OCI-LY7 (cell line): ENCODE measurements at places on chromosomes 3 and 15.

DNA sequence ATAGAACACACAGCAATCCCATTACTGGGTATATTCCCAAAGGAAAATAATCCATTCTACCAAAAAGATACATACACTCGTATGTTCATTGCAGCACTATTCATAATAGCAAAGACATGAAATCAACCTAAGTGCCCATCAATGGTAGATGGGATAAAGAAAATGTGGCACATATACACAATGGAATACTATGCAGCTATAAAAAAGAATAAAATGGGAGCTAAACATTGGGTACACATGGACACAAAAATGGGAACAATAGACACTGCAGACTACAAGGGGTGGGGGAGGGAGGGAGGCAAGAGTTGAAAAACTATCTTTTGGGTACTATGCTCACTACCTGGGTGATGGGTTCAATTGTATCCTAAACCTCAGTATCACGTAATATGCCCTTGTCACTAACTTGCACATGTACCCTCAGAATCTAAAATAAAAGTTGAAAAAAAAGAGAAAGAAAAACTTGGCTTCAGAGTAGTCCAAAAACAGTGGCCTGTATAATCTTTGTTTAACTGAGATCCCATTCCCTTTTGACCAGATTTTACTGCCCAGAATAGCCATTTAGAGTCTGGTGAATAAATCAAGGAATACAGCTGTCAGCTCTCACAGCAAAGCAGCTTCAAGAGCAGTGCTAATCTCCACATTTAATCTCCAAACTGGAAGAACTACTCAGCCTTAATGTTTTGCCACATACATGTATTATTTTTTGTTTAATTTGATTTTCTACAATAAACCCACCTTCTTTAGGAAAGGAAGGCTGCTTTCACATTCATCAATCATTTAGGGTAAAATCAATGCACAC is 54.5 kb upstream of the XRN1 start:
- no peak for DNase-seq

GRCh38 chr3:89571298-89571697 is 463.9 kb downstream of the EPHA3 start:
- no peak for DNase-seq

DNA sequence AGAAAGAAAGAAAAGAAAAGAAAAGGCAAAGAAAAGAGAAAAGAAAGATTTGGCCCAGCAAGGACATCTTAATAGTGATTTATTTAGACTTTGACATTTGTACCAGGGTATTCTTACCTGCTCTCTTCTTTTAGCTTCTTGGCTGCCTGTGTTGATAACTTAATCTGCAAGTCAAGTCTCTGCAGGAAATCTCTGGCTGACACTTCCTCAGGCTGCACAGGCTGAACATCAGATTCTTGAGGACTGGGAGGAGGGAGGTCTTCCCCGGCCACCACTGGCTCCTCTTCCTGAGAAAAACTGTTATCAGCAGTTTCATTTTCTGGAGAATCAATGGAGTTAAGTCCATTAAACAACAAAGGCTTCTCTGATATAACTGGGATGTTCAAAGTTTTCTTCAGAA is 12.8 kb downstream of the LYSMD2 start:
- DNase-seq, result no peak

DNA sequence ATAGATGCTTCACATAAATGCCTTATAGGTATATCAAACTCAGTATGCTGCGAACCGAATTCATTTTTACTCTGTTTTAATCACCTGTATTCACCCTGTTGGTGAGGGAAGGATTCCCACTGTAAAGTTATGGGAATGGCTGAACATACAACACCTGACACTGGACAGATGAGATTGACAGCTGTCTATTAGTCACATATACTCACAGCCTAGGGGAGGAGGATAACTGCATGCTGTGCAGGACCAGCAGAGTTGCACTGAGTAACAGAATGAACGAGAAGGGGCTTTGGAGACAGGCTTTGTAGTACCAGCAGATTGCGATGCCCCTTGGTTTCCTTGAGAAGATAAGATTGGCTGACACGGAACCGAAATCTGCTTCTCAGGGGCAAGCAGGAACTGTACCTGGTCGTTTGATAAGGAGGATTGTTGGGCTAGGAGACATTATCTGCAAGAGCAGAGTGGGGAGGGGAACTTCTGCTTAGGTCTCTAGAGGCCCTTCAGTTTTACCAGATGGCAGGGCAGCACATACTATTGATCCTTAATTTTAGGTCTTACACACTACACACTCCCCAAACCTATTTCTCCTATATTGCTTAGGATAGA is 43.5 kb upstream of the SLC22A13 start:
- DNase-seq, result no peak

DNA sequence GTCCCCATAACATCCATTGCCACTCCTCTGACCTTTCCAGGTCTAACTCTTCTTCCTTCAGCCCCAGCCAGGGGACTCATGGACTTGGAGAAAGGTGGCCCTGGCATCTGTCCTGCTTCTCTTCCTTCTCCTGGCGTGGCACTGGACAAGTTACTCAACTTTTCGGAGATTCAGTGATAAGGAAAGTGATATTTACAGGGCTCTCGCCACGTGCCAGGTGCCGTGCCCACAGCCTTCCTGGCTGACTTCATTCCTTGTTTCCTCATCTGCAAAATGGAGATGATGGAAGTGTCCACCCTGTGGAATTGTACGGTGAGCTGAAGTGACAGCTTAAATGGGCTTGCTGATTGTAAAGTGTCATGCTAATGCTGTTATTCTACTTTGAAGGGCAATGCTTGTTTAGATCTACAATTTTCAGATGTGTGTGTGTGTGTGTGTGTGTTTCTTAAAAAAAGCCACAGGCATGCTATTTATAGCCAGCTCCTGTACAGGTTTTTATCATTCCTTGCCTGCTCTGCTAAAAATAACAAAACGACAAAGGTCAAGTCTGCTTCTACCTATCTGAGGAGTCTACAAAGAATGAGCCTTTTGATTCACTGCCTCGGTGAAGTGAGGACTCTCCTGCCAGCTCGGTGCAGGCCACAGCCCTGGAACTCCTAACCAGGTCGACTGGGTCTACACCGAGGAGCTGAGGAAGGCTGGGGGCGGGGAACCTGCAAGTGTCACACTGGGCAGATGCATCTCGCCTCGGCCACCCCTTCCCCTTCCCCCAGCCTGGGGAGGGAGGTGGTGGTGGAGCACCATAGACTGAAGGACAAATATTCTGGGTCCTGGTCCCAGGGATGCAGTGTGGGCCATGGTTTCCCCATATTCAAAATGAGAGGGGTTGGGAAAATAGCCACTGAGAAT is 11.4 kb upstream of the ATP2B2 start:
- DNase-seq, result no peak

GRCh38 chr15:40340740-40341400 is at the start of gene CCDC9B:
TSS of gene CCDC9B (minus strand) at chr15:40340939. CDS start at chr15:40340819, 120 bp downstream.
- no peak for DNase-seq

DNA sequence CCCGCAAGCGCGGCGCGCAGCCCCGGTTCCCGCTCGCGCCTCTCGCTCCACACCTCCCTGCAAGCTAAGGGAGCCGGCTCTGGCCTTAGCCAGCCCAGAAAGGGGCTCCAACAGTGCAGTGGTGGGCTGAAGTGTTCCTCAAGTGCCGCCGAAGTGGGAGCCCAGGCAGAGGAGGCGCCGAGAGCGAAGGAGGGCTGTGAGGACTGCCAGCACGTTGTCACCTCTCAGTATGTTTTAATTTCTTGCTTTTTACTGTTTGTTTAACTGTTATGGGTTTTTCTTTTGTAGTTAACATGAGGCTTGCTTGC is 1525.7 kb downstream of the SI start:
- no peak for DNase-seq

- no peak for DNase-seq
Observed at GRCh38 chr15:76169911-76170800, 110.4 kb downstream of the TMEM266 start.

GRCh38 chr3:40129981-40130380 is 179.5 kb upstream of the EIF1B start:
- no peak for DNase-seq

- DNase-seq, result peak; percentile 11
Observed at GRCh38 chr15:89003865-89004725, 84.2 kb upstream of the ABHD2 start.

- DNase-seq, result no peak
Observed at GRCh38 chr3:156378871-156379270, 176.0 kb downstream of the SSR3 start.

- no peak for DNase-seq
Observed at GRCh38 chr15:51736069-51736468, 1.4 kb downstream of the LYSMD2 start.

DNA sequence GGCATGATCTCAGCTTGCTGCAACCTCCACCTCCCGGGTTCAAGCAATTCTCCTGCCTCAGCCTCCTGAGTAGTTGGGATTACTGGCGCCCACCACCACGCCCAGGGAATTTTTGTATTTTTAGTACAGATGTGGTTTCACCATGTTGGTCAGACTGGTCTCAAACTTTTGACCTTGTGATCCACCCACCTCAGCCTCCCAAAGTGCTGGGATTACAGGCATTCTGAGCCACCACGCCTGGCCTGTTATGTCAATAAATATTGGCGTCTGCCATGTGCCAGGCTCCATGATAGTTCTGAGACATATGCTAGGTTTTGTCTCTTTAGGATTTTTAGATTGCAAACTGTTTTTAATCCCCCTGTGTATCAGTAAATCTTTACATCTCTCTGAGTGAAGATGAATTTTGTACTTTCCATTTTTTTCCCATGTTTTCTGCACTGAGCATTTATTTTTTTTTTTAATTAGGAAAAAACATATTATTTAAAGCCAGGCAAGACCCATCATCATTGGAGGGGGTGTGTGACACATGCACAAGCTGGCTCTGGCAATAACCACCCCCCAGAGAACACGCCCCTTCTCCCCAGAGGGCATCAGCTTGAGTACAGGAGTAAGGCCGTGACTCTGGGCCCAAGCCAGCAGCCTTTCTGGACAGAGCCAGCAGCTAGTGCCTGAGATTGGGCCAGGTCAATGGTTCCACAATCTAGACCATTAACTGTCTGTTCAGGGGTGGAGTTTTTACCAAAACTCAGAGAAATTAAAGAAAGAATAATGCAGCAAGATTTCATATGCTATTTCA is 51.0 kb upstream of the ATP1B3 start:
- DNase-seq, result no peak

DNA sequence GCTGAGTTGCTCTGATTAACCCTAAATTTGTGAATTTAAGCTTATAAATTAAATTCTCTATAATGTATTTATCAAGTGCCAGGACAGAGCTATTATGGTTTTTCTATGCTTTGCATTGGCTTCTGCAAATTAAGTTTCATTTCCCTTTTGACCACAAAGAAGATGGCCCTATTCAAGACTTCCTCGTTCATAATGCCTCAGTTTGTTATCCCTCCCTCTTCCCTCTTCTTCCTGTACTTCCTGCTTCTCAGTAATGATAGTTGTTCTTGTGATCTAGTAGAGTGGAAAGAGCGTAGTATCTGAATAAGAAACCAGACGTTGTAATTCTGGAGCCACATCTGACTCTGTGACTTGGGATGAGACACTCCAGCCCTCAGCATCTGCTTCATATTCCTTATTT is 118.7 kb downstream of the CACNA1D start:
- DNase-seq, result peak; percentile 11

- peak; percentile 76 for DNase-seq
Observed at GRCh38 chr15:45200799-45201556, 13.2 kb upstream of the SHF start.

DNA sequence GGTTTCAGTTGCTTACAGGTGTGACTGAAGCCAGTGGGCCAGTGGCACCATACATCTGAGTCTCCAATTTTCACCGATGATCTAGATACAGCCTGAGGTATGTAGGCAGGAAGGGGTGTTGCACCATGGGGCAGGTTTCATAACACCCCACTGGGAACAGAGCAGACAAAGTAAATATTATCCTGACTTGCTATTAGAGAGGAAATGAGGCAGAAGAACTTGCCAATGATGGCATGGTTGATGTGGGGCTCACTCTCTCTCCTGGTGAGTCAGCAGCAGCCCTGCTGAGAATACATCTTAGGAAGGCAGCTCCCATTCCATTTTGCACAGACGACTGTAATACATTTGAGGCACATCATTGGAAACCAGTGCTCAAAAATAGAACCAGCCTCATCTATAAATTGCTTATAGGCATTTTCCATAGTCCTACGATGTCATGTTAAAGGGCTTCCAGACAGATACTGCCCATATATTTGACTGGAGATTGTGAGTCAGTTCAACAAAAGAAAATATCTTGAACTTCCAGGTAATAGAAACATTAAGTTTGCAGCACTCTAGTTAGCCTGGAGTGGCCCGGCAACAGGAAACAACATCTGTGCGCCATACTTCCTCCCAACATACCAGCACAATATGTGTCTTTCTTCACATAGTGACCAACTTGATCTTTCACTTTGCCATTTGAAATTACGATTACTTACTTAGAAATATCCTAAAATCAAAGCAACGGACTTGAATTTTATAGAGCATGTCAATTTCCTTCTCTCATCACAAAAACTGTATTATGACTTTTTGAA is 175.5 kb downstream of the NECTIN3 start:
- DNase-seq, result no peak

DNA sequence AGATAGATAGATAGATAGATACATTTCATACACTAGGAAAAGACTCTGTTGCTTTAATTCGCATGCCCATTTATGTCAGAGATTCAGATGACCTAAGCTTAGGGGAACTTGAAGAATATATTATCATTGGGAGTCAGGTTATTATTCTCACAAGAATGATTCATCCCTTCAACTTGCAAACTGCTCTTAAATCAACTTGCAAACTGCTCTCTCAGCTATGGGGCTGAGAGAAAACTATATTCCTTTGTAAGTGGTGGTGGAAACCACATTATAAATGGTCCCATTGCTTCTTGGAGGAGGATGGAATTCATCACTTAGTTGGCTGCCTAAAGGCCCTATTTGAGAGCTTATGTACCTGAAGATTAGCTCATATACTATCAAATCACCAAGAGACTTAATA is 160.9 kb upstream of the STAC start:
- no peak for DNase-seq

DNA sequence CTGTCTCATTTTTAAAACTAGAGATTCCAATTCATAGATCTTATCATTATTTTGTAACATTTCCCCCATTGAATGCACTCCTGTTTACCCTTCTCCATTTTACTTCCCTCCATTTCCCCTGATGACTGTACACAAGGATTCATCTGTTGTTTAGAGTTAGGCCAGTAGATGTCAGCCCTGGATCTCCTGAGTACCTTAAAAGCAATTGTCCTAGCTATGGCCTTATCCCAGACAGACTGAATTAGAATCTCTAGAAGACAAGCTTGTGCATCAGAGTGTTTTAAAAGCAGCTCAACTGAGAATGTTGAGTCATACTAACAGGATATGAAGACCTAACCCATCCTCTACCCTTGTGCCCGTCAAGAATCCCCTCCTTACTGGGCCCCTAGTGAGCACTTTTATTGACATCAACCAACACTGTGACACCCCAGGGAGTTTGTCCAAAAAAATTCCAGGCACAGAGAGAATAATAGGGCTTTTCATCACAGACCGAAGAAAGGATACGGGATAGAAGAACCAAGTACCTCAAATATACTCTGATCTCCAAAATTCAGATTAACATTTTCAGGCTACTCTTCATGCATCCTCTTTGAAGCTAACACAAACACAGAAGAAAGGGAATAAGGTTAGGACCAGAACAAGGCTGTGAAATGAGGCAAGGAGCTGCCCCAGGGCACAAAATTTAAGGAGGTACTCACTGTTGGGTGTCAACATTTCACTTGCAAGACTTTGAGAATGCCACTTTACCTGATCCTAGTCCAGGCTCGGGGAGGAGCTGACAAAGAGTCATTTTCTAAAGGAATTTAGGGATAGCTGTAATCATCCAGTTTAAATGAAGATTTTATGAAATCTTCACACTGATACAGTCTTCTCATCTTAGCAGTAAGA is 17.1 kb downstream of the ZBED2 start:
- peak; percentile 23 for DNase-seq

GRCh38 chr15:38069511-38070011 is 135.1 kb downstream of the TMCO5A start:
- peak; percentile 32 for DNase-seq

- no peak for DNase-seq
Observed at GRCh38 chr15:101456057-101456739, 33.3 kb downstream of the PCSK6 start.
